ENCODE measurements at places on chromosomes 3 and 15.

- no peak for DNase-seq
These were observed 251.7 kb upstream of the TBL1XR1 start for GRCh38 chr3:177448987-177449359.

DNA sequence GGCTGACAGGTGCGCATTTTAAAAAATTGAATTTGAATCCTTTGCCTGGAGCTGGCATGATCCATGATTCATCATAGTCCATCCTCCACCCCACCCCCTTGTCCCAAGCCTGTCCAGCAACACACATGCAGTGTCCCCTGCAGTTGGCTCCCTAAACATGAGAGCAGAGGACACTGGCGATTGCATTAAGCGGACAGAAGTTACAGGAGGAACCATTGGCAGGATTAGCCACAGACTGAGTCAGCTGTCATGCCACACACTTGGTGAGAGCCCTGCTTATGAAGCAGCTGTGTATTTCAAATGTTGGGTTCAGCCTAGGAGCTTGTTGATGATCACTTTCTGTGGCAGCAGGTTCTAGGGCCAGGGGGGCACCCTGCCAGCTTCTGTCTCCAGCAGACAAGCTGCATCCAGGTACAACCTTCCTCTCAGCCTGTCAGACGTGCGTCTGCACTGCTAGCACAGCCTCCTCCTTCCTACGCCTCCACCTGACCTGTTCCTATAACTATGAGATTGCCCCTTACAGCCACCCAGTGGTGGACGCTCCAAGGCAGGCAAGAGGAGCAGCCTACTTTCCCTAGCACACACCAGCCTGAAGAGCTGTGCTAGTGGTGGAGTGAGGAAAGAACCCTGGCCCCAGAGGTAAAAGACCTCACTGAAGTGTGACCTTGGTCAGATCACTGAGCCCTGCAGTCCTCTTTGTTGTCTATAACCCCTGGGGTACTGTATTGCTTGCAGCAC lies 121.9 kb downstream of the SLCO3A1 start:
- no peak for DNase-seq

DNA sequence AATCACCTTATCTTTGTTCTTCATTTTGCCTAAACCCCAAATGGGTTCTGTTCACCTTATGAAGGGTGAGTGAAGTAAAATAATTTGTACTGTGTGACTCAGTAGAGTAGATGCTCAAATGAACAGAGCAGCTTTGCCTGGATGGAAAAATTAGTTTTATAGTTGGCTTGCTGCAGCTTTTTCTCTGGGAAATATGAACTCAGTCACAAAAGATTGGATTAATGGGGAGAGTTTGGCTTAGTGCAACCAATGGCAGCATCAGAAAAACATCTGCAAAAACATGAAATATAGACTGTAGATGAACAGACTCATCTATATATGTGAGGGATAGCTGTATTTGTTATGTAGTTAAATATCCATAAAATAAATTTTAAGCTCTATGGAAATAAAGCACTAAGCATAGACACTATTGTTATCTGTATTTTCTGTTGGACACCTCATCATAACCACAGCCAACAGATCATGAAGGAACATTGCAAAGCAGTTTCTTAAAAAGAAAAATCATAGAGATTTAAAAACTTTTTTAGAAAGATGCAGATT lies 181.3 kb downstream of the ECT2 start:
- DNase-seq: no peak

DNA sequence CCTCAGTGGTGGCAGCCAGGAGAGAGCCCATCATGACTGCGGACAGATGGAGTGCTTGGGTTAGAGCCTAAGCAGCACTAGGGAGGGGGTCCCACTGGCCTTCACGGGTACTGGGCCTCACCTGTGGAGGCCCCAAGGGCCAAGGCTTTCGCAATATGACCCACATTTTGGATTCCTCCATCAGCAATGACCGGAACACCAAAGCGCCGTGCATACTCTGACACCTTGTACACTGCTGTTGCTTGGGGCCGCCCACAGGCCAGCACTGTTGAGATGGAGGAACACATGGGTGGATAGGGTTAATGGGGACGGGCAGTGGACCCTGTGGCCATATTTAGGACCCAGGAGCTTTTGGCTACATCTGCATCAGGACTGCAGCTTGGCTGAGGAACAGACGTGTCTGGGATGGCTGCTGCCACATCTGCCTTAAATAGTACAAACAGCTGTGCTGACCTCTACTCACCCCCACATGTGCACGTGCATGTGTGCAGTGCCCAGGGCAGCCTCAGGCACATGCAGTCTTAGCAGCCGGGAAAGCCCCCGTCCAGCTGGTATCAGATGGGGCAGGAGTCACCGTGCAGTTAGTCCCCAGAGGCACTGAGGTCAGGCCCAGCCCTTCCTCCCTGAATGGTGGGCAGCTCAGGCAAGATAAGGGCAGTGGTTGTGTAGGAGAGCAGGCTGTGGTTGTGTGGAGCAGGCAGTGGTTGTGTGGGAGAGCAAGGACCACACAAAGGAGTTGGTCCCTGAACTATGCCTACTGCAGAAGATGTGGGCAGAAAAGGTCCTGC lies 3.3 kb downstream of the NDUFAF3 start:
- no peak for DNase-seq

- no peak for DNase-seq
These were observed 17.9 kb downstream of the SHF start for GRCh38 chr15:45169608-45170480.

- DNase-seq: no peak
These were observed 48.4 kb downstream of the EOMES start for GRCh38 chr3:27673701-27674100.

- DNase-seq: no peak
These were observed 4.1 kb downstream of the GORASP1 start for GRCh38 chr3:39103324-39103693.

GRCh38 chr3:23459465-23459864 lies 256.3 kb downstream of the UBE2E2 start:
- no peak for DNase-seq

DNA sequence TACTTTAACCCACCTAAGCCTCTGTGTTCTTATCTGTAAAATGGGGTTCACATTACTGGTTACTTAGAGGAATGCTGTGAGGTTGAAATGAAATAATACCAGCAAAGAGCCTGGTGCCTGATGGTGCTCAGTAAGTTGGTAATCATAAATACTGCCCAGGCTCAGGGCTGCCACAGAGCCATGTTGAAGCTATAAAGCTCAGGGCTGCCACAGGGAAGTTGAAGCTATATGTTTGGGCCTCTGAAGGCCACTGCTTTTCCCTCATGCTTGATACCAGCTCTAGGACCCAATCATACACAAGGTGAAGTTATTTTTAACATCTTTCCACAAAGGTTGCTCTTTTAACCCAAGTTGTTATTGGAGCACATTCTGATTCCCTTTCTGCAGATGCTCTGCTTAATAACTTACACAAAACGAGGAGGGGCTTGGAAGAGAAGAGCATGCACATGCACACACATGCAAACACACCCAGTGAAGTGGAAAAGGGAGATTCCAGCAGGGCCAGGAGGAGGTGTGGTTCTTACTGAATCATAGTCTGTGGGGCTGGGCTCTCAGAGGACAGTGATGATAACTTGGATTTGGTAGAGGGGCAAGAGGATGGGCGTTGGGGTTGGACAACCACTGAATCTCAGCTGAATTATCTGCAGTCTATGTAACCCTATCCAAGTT lies 17.4 kb downstream of the PARP14 start:
- DNase-seq: no peak

DNA sequence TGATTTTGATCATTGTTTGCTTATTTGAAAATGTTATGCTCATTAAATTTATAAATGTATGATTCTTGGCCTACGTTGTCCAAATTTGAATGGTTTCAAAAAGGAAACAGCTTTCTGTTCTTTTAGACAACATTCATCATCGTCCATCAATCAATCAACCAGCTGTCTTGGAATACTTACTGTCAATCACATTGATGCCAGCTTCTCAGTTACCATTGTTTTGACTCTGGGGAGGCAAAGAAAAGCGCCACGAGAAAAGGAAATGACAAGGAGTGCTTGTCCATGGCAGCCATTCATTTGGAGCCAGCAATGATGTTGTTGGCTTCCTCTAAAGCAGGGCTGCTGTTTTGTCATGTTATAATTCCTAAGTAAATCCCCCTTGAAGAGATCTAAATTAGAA lies 62.2 kb upstream of the TP63 start:
- no peak for DNase-seq

GRCh38 chr15:85354461-85354860 lies 25.9 kb upstream of the AKAP13 start:
- no peak for DNase-seq

GRCh38 chr3:69031635-69032034 lies 18.2 kb upstream of the EOGT start:
- no peak for DNase-seq

DNA sequence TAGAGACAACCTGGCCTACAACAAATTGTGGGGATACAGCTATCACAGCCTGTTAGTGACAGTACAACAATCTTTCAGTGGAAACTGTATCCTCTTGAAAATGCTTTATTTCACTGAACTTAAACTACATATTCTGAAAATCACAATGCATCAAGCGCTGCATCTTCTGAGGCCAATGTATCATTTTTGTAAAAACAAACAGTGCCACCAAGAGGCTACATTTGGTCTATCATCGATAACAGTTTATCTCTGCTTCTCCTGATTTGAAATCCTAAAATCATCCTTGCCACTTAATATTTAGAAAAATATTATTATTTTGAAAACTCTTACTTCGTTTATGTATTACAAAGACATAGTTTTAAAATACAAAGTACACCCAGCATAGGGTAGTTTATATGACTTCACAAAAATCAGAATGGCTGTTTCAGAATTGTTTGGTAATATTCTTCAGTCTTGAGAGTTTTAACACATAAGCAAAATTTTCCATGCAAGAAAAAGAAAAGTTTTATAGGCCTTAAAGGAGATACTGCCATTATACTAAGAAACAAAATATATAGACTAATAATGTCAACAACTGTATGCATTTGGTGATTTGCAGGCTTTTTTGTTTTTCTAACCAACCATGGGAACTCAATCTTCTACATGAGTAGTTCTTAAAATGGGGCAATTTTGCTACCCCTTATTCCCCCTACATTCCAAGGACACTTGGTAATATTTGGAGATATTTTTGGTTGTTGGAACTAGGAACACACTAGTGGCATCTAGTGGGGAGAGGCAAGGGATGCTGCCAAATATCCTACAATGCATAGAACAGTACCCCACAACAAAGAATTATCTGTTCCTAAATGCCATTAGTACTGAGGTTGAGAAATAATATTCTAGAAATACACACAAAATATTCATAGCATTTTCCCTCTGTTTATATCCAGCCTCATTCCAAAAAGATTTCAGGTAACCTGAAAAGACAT lies 42.3 kb downstream of the WDR72 start:
- DNase-seq: no peak

GRCh38 chr3:192915304-192915703 lies 2.4 kb downstream of the MB21D2 start:
- peak; percentile 37 for DNase-seq

DNA sequence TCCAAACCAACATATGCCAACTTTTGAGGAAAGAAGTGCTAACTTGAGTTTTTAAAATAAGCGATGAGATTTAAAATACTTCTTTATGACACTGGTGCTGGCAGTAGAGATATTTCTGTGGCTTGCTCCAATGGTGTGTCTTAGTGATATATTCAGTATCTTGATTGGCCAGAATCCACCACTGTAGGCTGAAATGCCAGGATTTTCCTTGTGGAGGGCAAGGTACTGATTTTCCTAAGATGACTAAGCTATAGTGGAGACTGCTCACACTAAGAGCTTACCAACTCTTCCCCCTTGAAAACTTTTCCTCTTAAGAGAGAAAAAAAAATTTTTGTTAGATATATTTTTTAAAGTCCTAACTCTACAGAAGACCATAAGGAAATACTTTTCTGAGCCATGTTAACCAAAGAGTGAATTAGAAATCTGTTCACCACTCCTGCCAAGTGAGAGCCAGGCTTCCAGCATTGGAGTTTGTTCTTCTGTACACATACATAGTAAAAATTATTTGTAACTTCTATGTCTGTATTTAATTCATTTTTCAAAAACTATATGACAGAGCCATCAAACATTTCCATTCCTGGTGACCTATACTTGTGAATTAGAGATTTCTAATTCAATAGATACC lies 109.1 kb downstream of the PPP2R3A start:
- DNase-seq: no peak

DNA sequence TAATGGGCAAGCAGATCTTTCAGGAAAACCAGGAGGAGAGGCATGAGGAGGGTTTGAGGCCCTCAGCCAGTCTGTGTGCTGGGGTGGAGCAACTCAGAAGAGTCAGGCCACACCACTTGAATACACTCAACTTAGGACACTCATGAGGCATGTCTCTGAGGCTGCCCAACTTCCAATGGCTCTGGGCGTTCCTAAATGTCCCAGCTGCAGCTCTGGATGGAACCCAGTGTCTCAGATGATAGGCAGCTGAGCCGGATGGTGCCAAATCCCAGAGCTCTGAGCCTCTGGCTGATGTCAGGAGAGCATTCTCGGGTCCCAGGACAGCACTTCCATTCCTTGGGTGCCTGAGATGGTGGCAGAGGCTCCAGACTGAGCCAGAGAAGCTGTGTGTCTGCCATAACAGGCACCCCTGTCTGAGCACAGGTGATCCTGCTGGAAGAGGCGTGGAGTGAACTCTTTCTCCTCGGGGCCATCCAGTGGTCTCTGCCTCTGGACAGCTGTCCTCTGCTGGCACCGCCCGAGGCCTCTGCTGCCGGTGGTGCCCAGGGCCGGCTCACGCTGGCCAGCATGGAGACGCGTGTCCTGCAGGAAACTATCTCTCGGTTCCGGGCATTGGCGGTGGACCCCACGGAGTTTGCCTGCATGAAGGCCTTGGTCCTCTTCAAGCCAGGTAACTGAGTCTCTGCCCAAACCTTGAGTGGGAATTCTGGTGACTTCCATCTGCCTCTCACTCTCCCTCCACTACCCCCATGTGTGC lies 2.8 kb downstream of the NR2E3 start:
- DNase-seq: no peak

GRCh38 chr15:88016406-88016805 lies 240.1 kb downstream of the NTRK3 start:
- no peak for DNase-seq

DNA sequence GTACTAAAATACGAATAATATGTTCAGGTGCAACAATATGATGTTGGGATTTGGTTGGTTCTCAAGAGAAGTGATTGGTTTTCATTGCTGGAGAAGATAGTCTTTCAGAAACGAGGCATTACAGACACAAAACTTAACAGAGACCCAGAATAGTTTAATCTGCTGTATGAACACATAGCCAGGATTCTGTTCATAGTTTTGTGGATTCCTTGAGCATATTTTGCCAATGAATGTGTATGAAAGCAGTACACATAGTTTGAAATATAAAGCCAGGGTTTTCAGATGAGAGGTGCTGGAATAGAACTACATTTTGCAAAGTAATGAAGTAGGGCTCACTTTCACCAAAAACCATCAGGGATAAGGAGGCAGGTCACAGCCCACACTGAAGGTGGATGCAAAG lies 5.7 kb upstream of the MCTP2 start:
- no peak for DNase-seq

GRCh38 chr15:86494475-86494874 lies 414.8 kb downstream of the AGBL1 start:
- DNase-seq: no peak

- no peak for DNase-seq
These were observed 11.7 kb upstream of the ZNF148 start for GRCh38 chr3:125386811-125387210.

Data from anterior cingulate cortex (tissue), 58 donors.